ENCODE measurements at places on chromosomes 12 and 14. TPM values are rescaled to one million over a fixed set of nuclear protein-coding genes. Genes with fewer than 3 reads are reported as not detected.

DNA sequence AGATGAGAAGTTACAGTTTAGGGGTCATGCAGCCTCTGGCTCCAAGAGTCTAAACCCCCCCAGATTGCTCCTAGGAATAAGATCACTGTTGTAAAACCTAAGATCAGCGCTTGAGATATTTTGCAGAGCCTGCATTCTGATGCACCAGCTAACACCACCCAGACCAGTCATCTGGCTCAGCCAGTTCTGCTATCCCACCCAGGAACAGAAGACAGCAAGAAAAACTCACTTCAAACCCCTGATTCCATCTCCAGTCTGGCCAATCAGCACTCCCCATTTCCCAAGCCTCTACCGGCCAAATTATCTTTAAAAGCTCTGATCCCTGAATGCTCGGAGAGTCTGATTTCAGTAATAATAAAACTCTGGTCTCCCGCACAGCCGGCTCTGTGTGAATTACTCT lies 158.6 kb downstream of the ZNF664 start:
- no peak for DNase-seq

TMCC3 gene
- total RNA-seq: 9.4 TPM

- DNase-seq: no peak
Measured at GRCh38 chr12:53551889-53552291, 44.6 kb upstream of the NPFF start.

OR4M1 gene
- total RNA-seq: not detected

SRP54 gene
- total RNA-seq: 81.9 TPM

- no peak for DNase-seq
Measured at GRCh38 chr12:76026643-76027063, 4.9 kb downstream of the PHLDA1 start.

PLEKHG7 gene
- 0.29 TPM for total RNA-seq

- DNase-seq: no peak
Measured at GRCh38 chr14:63496837-63497400, 46.3 kb downstream of the PPP2R5E start.

CD163 gene
- total RNA-seq: not detected

SPRYD4 gene
- 7.5 TPM for total RNA-seq

DNA sequence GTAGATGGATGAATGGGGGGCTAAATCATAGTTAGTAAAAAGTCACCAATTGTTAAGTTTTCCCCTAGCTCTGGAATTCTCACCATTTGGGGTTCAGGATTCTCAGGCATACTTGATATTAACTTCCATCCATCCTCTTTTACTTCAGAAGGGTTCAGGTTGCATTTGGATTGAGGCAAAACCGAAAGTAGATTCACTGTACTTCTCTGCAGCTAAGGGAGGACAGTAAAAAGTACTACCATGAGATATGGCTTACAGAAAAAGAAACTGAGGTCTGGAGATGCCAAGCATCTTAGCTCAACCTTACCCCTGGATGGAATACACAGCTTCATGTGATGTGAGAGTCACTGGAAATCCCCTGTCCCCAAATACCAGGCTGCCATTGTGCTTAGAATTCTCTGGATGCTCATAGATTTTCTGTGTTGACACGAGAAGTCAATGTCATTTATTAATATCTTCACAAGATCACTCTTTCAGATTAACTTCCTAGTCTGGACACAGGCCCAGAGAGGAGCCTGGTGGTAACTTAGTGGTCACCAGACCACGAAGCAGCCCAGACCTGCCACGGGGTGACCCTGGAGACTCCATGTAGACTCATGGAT lies 87.1 kb downstream of the SSPN start:
- DNase-seq: no peak

DNA sequence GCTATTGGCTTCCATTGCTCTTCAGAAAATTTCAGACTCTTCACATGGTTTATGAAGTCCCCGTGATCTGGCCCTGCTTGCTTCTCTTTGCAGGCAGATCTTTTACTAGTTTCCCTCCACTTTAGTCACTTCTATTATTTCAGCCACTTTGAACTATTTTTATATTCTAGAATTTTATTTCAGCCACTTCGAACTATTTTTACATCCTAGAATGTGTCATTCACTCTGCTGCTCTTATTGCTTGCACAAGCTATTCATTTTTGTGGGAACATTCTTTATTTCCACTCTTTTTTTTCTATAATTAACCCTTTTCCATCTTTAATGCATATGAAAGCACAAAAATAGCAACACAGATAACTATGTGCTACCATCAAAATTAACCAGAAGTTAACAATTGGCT lies 24.5 kb downstream of the TSHR start:
- DNase-seq: no peak

DNA sequence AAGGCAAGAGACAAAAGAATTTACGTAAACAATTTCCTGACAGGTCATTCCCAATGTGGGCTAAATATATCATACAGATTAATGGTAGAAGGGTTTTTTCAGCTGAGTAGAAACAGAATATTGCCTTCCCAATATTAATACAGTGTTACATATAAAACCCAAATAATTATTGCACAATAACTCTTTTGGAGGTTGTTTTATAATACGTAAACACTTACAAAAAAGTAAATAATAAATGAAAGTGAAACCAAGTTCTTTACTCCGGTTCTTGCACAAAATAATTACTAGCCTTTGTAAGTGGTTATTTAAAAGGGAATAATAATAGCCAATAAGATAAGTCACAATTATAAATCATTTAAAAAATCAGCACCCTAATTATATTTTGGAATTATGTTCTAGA lies 118.6 kb upstream of the SSTR1 start:
- DNase-seq: no peak

MDGA2 gene
- total RNA-seq: not detected

PARP11 gene
- 15.3 TPM for total RNA-seq

- DNase-seq: no peak
Measured at GRCh38 chr14:31261859-31262731, 54.5 kb upstream of the HECTD1 start.

GRCh38 chr12:72133497-72134055 lies 138.6 kb upstream of the TRHDE start:
- no peak for DNase-seq

SERPINA3 gene
- total RNA-seq: not detected

SERPINA1 gene
- not detected for total RNA-seq

ENDOU gene
- not detected for total RNA-seq

DNA sequence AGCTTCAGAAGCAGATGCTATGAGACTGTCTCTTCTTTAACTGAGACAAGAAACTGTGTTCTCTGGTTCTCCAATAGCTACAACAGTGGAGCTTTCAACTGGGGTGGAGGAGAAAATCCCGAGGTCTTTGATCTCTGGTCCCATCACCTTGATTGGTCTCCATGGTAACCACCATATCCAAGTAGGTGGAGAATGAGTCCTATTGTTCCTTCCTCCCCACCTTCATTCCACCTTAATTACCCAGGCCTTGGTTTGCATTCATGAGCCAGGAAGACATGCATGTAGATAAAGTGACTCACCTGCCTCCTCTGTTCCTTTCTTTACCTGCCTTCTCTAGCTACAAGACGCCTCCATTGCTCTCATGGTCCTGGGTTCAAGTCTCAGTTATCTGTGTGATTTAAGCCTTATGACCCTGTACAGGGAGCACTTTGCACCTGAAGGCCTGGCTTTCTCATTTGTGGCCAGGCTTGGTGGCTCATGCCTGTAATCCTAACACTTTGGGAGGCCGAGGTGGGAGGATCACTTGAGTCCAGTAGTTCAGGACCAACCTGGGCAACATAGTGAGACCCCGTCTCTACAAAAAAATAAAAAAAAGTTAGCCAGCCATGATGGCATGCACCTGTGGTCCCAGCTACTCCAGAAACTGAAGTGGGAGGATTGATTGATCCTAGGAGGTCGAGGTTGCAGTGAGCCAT lies 157.7 kb upstream of the TBX3 start:
- no peak for DNase-seq

- no peak for DNase-seq
Measured at GRCh38 chr12:95646781-95647190, 95.5 kb upstream of the USP44 start.

DNA sequence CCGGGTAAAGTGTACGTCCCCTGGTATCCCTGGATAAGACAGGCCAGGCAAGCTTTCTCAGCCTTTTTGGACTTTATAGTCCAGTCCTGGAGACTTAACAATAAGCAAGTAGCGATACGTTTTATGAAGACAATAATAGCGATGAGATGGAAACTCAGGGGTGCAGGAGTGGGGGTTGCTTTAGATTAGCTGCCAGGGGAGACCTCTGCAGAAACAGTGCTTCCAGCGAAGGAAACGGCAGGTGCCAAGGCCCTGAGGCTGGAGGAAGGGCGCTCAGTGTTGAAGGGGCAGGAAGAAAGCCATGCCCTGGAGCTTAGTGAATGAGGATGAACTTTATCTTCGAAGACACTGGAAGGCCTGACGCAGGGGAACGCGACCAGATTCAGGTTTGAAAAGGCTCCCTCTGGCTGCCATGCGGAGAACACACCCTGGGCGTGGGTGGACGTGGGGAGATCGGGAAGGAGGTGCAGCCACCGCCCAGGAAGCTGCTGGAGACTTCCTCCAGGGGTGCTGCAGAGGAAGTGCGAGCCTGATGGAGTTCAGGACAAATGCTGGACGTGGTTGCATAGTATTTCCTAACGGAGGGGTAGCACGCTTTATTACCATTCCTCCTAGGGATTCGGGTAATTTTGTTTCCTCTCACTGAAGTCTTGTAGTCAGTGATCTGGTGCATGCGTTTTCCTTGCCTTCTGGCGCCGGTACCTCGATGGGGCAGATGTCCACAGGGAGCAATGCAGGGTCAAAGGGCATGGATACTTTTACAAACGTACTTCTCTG lies 26.1 kb upstream of the UBC start:
- DNase-seq: peak; percentile 90

DNA sequence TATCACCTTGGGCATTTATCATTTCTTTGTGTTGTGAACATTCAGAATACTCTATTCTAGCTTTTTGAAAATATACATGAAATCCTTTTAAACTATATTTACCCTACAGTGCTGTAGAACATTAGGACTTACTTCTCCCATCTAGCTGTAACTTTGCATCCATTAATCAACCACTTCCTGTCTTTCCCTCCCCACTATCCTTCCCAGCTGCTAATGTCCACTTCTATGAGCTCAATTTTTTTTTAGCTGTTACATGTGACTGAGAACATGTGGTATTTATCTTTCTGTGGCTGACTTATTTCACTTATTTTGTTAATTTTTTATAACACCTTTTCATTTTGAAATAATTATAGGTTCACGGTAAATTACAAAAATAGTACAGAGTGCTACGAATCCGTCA lies 136.0 kb downstream of the LMNTD1 start:
- DNase-seq: no peak

DNA sequence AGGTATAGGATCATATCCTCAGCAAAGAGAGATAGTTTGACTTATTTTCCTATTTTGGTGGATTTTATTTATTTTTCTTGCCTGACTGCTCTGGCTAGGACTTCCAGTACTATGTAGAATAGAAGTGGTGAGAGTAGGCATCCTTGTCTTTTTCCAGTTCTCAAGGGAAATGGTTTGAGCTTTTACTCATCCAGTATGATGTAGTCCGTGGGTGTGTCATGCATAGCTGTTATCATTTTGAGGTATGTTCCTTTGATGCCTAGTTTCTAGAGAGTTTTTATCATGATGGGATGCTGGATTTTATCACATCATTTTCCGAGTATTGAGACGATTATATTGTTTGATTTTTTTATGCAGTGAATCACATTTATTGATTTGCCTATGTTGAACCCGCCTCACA lies 97.2 kb downstream of the MGAT4C start:
- no peak for DNase-seq

PHETA1 gene
- total RNA-seq: 2.7 TPM

DNA sequence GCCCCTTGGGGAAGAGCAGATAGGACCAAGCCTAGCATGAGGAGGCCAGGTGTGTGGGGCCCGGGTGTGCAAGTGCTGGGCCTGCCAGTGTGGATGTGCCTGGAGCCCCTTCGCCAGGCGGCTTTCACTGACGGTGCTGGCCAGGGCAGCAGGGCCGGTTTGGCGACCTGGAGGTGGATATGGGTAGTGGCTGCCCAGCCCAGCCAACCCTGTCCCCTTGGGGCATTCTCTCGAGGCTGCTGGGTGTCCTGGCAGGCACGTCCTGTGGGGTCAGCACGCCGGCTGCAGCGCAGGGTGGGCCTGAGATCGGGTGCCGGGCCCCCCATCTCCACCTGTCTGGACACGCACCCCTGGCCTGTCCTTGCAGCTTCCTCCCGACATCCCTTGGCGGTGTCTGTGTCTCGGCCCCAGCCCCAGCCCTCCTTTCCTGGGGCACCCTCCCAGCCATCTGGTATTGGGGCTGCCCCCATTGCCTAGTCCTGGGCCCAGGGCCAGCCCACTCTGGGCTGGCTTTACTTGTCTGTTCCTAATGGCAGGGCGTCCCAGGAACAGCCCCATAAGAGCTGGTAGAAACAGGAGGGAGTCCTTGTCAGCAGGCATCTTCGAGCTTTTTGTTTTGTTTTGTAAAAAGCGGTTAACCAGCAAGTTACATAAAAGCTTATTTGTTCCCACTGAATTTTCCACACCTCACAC lies 7.2 kb upstream of the CRIP2 start:
- no peak for DNase-seq

DNA sequence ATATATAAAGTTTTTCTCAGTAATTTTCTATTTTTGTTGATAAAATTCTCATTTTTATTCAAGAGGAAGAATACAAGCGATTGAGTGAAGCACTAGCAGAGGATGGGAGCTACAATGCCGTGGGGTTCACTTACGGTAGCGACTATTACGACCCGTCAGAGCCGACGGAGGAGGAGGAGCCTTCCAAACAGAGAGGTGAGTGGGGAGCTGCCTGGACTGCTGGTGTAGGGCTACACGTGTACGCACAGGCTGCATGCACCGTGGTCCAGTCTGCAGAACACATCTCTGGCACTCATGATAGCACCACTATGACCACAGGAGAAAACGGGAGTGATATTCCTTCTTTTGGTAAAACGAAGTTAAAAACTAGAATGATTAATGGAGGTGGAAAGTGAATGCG lies 3.9 kb downstream of the SFSWAP start:
- no peak for DNase-seq

GRCh38 chr12:69059465-69060457 lies 126.8 kb upstream of the CPM start:
- DNase-seq: no peak

- peak; percentile 22 for DNase-seq
Measured at GRCh38 chr12:124564232-124564958, 3.0 kb downstream of the NCOR2 start.

Measured in OCI-LY7 (cell line).